ENCODE measurements at places on chromosomes 7 and 10.

DNA sequence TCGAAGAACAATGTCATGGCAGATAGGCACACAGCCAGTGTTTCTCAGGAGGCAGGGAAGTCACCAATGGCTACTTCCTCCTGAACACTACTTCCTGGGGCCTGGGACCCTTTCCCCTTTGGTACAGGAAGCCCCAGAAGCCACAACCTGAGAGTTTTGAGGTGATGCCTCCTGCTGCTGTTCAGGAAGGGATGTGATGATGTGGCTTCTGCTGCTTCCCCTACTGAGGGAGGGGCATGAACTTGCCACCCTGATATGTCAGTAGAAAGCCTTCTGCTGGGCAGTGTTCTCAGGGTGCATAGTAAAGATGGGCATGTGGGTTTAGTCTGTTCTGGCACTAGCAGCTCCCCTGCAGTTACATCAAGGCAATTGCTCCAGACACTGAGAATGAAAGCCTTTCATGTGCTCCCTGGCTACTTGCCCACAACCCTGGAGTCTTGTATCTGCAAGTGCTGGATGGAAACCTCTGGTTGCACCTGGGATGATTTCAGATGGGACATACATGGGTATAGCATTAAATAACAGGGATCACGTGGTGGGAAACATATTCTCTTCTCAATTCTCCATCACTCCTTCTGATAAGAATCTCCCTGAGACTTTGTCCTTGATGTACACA lies 69.3 kb downstream of the ADRA2A start:
- DNase-seq, result no peak

DNA sequence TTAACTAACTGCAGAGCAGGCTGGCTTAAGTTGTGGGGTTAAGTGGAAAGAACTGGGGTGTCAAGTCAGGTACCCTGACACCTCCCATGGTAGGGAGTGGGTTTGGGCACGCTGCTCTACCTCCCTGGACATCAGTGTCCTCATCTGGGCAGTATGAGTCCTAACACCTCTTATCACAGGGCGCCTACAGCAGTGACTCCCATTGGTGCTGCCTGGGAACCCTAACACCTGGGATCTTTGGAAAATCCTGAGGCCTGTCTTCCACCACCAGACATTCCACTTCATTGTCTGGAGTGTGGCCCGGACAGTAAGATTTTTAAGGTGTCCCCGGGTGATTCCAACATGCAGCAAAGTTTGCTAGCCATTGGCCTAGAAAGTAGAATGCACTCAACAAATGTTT lies 239.1 kb downstream of the SKAP2 start:
- DNase-seq, result no peak

DNA sequence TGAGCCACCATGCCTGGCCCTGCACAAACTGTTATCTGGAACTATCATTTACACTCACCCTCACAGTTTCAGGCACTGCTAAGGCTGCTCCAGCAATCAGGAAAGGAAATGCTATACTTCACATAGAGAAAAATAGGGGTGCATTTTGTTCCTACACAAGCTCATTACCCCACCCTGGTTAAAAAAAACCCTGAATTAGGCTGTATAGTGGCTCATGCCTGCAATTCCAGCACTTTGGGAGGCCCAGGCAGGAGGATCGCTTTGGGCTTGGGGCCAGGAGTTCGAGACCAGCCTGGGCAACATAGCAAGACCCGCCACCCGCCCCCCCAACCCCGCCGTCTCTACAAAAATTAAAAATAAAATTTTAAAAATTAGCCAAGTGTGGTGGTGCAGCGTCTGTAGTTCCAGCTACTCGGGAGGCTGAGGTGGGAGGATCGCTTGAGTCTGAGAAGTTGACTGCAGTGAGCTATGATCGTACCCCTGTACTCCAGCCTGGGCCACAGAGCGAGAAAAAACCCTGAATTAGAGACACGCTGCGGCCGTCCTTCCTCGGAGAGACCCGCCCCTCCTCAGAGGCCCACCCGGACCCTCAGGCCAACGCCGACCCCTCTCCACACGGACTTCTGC lies 539 bp downstream of the PTCD1 start:
- no peak for DNase-seq

- DNase-seq, result peak; percentile 40
These were observed 23.5 kb downstream of the TMEM273 start for GRCh38 chr10:49164559-49165188.

DNA sequence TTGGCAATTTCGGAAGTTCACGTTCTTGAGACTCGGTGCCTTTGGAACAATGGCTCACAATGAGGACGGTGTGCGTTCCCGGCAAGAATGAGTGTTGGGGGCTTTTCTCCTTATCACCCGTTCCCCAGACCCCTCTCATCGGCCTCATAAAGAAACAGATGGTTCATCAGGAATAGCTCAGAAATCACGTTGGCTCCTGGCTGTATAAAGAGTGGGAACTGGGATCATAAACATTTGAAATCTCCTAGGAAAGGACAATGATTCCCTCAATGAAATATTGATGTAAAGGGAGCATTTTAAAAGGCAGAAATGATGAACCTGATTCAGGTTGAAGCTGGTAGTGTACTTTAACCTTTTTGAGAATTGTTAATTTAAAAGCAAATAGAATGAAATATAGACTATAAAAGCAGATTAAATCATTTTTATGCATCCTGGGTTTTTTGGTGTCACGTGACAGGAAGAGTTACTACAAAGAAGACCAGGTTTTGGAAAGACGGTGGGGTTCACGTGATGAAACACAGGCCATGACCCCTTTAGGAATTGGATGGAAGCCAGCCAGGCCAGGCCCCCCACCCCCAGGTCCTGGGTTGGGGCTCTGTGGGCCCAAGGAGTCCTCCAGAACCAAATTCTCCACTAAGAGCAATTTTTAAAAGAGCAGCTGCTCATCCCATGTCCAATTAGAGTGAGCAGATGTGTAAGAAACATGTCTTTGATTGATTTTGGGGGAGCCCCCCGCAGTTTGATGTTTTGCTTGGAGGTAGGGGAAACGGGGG lies 63.0 kb downstream of the CUX1 start:
- DNase-seq, result no peak

GRCh38 chr10:118311505-118311904 lies 30.6 kb downstream of the FAM204A start:
- no peak for DNase-seq

DNA sequence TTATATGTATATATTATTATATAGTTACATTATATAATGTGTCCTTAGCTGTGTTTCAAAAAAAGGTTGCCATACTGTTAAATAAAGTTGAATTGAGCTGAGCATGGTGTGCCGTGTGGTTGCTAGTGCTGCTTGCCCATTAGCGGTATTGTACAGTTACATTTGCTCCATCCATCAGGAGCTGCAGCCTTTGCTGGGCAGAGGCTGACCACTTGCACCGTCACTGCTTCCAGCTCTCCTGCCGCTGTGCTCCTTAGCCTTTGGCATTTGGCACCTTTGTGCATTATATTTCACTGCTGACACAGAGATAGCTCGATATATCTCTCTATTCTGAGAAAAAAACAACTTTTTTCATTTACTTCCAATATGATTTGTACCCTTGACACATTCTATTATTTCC lies 372.2 kb downstream of the PHTF2 start:
- no peak for DNase-seq

DNA sequence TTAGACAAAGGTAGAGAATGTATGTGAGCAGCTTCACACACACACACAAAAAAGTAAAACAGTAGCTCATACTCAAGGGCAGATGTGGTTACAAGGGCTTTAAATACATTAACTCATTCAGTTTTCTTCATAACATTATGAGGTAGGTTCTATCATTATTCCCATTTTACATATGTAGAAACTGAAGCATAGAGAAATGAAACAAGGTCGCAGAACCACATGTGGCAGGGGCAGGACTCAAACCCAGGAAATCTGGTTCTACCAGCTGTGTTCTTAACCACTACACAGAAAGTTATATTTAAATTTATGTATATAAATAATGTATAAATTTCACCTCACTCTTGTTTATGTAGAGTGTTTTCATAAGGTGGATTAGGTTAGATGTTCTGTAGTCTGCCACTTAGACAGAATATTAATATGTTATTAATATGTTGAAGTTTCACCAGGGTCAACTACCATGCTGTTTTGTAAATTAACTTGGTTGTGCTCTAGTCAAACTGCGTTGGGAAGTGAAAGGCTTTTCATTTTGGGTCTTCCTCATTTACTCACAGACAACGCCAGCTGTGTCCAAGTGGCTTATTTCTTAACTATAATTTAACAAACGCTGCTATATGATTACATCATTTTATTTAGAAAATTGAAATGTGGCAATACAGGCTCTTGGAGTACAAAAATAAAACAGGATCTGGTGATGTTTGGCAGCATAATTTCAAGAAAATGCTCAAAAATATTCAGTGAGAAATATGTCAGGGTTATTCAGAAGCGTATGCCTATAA lies 138.4 kb downstream of the MDFIC start:
- no peak for DNase-seq

DNA sequence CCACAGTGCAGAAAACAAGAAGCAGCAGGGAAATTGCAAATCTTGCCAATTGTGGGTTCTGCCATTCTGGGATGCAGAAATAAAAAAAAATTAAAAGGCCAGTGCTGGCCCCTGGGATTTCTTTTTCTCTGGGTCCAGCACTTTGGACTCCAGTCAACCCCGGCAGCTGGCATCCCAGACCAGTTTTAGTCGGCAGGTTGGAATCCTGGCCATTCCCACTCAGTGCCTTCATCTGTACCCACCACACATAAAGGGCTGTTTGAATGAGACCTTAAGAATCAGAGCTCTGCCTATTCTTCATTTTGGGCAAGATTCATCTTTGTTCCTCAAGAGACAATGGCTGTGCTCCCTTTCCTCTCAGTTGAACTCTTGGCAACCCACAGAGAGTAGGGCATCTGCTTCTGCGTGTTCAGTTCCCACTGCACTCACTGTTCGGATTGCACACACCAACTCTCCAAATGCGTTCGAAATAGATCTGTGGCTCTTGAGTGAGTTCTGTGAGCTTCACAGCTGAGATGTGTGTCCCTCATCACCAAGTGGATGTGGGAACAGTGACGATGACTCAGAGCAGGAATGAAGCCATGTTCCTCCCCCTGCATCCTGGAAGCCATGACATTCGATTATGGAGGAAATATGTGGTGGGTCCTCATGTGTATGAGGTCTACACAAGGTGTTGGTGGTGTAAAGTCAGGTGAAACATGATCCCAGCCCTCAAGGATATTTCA lies 63.0 kb upstream of the EGFR start:
- no peak for DNase-seq

DNA sequence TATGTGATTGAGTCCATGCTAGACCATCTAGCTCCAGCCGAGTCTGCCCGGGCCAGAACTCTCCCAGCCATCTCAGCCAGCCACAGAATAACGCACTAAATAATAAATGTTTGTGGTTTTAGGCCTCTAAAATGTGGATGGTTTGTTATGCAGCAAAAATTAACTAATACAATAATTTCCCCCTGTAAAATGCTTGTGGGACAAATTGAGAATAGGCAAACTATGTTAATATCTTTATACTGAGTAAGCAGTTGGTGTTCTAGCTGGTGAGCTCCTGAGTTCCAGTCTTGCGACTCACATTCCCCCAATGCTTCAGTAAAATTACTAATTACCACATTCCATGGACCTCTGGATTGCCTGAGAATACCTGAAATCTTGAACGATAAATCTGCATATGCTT lies 316.8 kb upstream of the NFE2L3 start:
- DNase-seq, result no peak

DNA sequence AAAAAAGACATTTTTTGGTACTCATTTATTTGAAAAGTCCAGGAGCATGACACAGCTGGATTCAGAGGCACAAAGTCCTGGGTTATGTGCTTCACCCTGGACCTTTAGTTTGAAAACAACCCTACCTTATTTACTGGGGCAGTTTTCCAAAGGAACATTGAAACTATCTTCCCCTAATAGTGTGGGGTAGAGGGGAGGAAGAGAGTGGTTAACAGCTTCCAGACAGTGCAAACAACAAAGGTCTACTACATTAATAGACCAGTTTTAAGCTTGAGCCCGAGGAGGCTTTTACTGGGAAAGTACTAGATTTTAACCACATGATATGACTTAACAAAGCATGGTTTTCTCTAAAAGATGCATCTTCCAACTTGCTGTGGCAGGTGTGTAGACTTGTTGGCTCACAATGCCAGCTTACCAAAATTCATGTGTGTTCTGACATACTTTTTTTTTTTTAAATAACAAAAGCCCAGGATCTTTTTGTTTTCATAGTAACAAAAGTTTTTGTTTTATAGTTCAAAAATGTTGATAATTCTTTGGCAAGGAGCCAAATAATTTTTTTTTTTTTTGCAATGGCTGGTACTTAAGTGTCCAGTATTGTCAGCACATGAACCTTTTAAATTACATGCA lies 1.8 kb downstream of the GSTO1 start:
- no peak for DNase-seq

All from stimulated activated CD4-positive, alpha-beta T cell treated with anti-CD3 and anti-CD28 coated beads, Interleukin-4, amount 100 ng/mL, for 48 hours (primary cell).